ENCODE measurements at places on chromosomes 2 and 18.

- no peak for DNase-seq
Observed at GRCh38 chr2:209629597-209629996, 142.0 kb upstream of the UNC80 start.

DNA sequence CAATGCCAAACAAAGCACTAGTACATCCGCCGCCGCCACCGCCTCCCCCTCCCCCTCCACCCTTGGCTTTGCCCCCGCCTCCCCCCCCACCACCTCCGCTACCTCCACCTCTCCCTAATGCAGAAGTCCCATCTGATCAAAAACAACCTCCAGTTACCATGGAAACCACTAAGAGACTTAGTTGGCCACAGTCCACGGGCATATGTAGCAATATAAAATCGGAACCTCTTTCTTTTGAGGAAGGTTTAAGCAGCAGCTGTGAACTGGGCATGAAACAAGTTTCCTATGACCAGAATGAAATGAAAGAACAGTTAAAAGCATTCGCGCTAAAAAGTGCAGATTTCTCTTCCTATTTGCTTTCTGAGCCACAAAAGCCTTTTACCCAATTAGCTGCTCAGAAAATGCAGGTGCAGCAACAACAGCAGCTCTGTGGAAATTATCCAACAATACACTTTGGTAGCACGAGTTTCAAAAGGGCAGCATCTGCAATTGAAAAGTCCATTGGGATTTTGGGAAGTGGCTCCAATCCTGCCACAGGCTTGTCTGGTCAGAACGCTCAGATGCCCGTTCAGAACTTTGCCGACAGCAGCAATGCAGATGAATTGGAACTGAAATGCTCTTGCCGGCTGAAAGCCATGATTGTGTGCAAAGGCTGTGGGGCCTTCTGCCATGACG is 168.0 kb downstream of the ASXL3 start:
- DNase-seq: no peak

GRCh38 chr2:54504866-54505265 is 48.7 kb downstream of the SPTBN1 start:
- no peak for DNase-seq

GRCh38 chr2:152826581-152827279 is 108.3 kb downstream of the ARL6IP6 start:
- no peak for DNase-seq

DNA sequence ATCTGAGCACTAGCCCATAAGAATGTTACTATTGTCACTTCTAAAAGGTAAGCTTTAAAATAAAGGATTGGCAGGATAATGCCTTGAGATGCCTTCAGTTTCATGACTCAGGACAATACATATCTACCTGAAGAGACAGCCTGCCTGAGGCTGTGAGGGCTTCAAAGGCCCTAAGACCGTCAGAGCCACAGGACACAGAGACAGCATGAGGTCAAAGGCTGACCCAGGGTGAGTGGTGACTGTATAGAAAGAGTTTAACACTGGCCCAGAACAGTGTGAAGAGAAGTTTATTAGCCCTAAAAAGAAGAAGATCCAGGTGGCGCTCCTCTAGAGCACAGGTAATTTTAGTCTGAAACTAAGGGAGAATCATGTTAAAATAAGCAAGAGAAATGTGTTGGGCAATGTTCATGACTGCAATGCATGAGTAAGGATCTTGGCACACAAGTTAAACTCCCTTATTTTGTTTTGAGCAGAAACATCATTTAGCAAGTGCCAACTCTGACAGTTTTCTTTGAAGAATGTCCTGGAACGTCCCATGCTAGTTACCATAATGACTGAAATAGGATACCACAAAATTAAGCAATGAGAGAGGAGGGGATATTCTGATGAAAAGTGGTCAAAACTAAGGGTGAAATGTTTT is 78.1 kb upstream of the FAM110C start:
- DNase-seq: no peak

DNA sequence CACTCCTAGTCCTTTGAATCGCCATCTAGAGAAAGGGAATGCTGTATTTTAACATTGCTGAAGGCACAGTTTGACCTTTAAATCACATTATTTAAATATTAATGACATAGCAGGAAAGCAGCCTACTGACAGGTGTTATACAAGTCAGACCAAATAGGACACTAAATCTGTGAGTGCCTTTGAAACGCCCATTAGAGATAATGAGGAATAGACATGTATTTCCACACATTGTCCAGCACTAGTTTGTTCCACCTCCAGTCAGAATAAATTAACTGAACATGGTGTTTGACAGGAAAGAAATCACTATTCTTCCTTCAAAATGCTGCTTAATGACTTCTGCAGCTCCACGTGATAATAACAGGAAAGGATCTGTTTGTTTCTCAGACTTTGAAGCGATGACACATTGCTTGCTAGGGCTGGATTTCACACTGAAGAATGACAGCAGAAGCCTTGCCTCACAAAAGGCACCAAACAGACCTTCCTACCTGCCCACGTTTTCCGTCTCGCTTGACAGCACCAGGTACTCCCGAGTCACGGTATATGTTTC is 90.5 kb upstream of the DDX18 start:
- DNase-seq: no peak

Data from D721Med (cell line).